Motor neuron (in vitro differentiated cells): ENCODE measurements at places on chromosomes 11 and 22. TPM values are rescaled to one million over a fixed set of nuclear protein-coding genes. Genes with fewer than 3 reads are reported as not detected.
A peak's percentile ranks its signal among the peaks of the same experiment; 100 is the strongest.

GRCh38 chr11:70542406-70542805 lies 144.1 kb downstream of the CTTN start:
- no peak for ATAC-seq

DNA sequence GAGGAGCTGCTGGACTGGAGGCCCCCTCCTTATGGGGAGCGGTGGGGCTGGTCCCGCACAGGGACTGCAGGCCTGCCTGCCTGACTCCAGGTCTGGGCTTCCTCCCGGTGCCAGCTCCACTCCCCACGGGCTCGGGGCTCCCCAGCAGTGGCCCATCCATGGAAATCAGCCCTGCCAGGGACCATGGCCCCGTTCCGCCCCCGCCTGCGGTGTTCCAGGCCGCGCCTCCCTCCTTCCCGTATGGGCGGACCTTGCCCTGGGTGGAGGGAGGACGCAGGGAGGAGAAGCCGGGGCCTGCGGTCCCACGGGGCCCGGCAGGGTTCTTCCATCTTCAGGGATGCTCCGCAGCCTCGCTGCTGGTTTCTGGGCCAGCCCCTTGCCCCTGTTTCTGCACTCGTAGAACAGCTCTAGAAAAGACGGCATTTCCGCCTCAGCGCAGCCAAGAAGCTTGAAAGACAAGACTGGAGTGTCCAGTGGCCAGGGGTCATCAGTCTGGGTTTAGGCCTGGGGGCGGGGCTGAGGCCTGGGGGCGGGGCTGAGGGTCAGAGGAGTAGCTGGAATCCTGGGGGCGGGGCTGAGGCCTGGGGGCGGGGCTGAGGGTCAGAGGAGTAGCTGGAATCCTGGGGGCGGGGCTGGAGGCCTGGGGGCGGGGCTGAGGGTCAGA lies 1330.6 kb downstream of the BRD1 start:
- no peak for ATAC-seq

- no peak for ATAC-seq
These were observed 222.2 kb upstream of the TENM4 start for GRCh38 chr11:79663017-79663416.

- peak; percentile 88 for ATAC-seq
These were observed 126.7 kb upstream of the B3GAT1 start for GRCh38 chr11:134538742-134539141.

GRCh38 chr22:36471341-36471821 lies 10.1 kb downstream of the TXN2 start:
- no peak for ATAC-seq

DNA sequence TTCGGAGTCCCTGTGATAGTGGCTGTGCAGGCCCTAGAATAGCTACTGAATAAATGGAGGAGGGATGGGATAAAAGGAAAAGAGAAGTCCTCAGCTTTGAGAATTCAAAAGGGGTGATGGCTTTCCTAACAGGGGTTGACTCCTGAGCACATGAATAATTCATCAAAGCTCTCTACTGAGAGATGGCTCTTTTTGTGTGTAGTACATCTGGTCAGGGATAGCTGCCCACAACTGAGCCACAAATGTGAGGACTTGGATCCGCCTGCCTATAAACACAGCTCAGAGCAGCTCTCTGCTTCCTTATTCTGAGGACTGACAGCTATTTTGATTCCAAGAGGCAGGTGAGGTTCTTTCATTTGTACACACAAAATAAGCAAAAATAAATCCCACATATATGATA lies 82.3 kb downstream of the USP35 start:
- ATAC-seq: peak; percentile 34

DNA sequence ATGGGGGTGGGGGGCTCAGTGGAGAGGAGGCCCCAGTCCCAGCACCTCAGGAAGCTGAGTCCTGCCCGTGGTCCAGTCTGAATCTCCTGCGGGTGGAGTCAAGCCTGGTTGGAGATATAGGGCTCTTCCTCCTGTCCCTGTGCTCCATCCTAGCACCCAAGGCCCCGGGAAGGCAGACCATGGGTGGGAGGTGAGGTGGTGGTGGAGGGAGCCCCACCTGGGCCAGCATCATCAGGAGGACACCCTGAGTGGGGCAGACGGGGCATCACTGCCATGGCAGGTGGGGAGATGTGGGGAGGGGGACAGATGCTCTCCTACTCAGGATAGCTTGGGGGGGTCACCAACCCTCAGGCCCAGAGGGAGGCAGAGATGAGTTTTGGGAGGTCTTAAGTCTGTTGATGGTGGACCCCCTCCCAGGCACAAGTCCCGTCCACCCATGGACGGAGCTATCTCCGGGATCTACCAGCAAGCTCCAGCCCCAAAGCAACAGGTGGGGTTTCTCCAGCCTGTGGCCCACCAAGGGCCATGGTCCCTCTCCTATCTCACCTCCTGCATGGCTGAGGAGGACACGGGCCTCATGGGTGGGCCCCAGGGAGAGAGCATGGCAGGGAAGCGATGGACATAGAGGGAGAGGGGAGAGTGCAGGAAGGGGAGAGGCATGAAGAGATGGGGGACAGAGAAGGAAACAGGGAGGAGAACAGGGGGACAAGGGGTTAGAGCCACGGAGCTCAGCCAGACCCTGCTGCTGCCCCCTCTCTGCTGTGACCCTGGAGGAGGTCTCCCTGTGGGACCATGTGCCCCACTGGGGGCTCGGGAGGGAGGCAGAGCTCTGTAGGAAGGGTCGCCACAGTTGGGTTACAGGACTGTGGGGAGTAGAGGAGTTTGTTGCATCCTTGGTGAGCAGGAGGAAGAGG lies 1.3 kb downstream of the MRGPRE start:
- ATAC-seq: no peak

- ATAC-seq: no peak
These were observed 2.0 kb downstream of the GTF2H1 start for GRCh38 chr11:18324381-18324780.

DNA sequence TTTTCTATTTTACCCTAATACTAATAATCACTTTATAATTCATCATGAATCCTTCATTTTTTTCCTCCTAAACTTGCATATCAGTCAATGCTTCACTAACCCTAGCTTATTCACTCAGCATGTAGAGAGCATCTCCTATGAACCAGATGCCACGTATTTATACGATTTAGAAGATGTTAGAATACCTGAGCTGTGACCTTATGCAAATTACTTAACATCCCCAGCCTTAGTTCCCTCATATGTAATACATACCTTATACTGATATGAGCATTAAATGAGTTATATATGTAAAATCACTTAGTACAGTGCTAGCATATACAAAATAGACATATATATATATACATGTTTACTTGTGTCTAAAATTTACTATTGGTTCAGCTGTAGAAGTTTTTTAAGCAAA lies 9.0 kb downstream of the FAM76B start:
- no peak for ATAC-seq

GRCh38 chr22:37427135-37427710 lies at the start of gene ELFN2:
TSS of gene ELFN2 (minus strand) at chr22:37427479. CDS start at chr22:37375534, 51,945 bp downstream.
- ATAC-seq: peak; percentile 50

GRCh38 chr11:69380921-69381581 lies 87.1 kb downstream of the MYEOV start:
- ATAC-seq: no peak

GRCh38 chr11:43366677-43367076 lies 8.0 kb downstream of the TTC17 start:
- peak; percentile 45 for ATAC-seq

GRCh38 chr11:132853886-132854285 lies 678.4 kb downstream of the OPCML start:
- ATAC-seq: no peak

DNA sequence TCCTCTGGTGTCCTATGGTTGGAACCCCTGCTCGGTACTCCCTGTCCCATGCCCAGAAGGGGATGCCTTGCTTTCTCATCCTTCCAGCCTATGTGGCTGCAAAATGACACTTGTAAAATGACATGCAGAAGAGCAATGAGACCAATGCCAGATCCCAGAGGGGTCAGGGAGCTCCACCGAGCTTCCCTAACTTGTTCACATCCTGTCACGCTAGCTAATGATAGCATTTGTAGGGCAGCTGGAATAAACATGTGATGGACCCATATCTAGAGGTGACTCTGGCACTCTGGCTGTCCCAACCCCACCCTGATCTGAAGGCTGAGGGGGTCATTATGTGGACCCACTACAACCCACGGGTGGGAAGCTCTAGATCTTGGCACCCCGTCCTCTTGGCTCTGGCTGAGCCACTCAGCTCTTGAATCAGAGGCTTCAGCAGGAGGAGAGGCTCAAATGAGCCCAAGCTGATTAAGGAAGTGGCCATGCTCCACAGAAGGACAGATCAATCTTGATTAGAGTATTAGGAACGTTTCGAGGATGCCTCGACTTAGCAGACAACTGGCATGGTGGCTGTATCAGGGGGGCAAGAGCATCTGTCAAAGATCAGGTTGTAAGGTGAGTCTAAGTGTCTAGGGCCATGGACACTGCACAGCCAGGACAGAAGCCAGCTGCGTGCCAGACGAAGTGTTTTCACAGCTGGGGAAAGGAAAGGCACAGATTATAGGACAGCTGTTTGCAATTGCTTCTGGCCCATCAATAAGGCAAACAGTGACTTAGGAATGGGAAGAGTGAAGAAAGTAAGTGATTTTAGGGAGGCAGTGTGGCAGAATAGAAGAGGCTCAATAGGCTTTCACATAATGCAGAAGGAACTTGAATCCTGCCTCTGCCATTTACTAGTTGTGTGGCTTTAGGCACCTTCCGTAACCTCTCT lies 182.8 kb downstream of the KIRREL3 start:
- ATAC-seq: no peak

- no peak for ATAC-seq
These were observed 49.8 kb upstream of the ANO1 start for GRCh38 chr11:70028147-70028855.

DNA sequence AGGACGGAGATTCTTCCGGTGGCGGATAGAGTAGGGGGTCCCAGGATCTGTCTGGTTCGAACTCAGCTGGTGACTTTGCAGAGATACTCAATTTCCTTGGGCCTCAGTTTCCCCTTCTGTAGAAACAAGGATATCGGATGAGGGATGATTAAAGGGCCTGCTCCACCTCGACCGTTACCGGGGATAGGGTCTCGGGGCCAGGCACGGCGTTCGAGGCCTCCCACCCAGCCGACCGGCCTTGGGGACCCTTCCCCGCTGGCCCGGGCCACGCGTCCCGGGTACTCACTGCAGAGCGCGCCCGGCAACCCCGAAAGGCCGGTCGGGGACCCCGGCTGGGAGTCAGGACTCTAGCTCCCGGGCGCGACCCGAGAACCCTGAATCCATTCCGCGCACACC lies 321 bp downstream of the RHBDD3 start:
- no peak for ATAC-seq

- no peak for ATAC-seq
These were observed 30.7 kb downstream of the BUD13 start for GRCh38 chr11:116742104-116742503.

- ATAC-seq: no peak
These were observed 55.5 kb downstream of the FAM83F start for GRCh38 chr22:40050258-40050657.

- no peak for ATAC-seq
These were observed 2.0 kb downstream of the CREB3L1 start for GRCh38 chr11:46279126-46280099.

DNA sequence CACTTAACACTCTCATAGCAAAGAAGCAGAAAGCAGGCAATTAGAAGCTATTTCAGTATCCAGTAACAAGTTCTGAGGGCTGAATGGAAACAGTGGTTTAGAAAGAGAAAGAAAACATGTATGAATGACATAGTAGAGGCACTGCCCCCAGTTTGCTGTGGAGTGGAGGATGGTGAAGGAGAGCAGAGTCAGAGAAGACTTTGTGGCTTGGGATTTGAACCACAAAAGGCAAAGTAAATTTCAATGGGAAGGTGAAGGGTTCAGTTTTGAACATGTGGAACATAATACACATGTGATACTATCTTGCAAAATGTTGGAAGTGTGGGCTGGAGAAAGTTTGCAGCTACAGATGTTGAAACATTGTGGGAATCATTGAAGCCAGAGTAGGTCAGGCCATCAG lies 81.4 kb downstream of the SNX19 start:
- no peak for ATAC-seq

DNA sequence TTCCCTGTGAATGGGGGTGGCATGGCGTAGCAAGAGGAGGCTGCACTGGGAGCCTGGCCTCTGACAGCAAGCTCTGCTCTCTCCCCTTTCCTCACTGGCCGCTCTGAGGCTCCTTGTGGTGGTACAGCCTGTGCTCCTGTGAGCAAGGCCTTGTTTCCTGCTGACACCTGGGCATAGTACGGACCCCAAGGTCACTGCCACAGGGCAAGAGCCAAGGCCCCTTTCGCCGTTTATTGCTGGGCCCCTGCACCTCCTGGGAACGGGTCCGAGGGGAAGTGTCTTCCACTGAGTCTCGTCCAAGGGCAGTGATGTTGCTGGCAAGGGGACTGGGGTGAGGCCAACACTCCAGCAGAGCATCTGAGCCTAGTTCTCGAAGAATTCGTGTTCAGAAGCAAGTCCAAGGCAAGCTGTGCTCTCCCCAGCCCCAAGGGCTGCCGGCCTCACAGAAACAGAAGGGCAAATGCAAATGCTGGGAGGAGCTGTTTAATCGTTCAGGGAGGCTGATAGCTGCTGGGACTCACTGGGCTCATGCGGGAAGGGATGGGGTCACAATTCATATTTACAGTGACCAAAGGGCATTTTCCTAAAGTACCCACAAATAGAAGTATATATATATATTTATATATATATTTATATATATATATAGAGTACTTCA lies 15.9 kb upstream of the TTLL12 start:
- ATAC-seq: no peak

DNA sequence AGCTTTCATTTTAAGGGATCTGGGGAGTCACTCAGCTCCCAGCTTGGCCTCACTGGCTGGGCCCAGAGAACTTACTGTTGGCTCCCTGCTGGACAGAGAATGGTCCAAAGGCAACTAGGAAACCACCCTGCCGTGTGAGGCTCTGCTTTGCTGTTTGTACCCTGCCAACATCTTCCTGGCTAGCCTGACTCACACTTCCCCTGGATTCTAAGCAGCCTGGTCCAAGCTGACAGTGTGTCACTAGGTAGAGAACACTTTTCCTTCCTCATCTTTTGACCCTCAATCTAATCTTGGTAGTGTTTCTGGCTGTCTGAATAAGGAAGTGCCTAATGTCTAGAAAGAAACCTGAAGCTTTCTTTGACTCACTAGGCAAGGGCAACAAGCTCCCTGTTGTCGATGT lies 76.7 kb downstream of the FAR1 start:
- no peak for ATAC-seq

- ATAC-seq: no peak
These were observed 16.8 kb downstream of the ANO3 start for GRCh38 chr11:26348776-26349175.

DNA sequence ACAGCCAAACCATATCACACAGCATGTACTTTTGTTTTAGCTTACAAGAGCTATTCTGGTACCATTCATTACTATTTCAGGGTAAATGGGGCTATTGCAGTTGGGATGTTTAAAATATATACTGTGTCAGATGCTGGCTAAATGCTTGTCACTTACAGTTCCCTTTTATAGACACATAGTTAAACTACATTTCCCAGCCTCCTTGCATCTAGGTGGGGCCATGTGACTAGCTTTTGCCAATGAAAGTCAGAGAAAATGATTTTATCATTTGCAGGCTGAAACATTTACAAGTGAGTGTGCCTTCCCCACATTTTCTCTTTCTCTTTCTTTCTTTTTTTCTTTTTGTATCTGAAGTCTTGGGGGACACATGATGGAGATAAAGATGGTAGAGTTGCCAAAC lies 7.8 kb upstream of the IFTAP start:
- ATAC-seq: no peak

TSGA10IP gene
- 0.91 and 1.1 TPM in 2 replicates for total RNA-seq

TRIM3 gene
- total RNA-seq: 16.0 and 19.5 TPM in 2 replicates

OR1S1 gene
- total RNA-seq: 0.62 TPM in 1 of 2 replicates, not detected in the other

SAC3D1 gene
- 9.5 and 13.5 TPM in 2 replicates for total RNA-seq

MPZL2 gene
- total RNA-seq: 0.72 and 1.6 TPM in 2 replicates

PAMR1 gene
- 428 and 476 TPM in 2 replicates for total RNA-seq

FLRT1 gene
- total RNA-seq: 2.4 and 2.8 TPM in 2 replicates
